ENCODE measurements at places on chromosomes 7 and 10.

GRCh38 chr10:114071178-114071577, 27.5 kb downstream of the ADRB1 start:
- no peak for DNase-seq

DNA sequence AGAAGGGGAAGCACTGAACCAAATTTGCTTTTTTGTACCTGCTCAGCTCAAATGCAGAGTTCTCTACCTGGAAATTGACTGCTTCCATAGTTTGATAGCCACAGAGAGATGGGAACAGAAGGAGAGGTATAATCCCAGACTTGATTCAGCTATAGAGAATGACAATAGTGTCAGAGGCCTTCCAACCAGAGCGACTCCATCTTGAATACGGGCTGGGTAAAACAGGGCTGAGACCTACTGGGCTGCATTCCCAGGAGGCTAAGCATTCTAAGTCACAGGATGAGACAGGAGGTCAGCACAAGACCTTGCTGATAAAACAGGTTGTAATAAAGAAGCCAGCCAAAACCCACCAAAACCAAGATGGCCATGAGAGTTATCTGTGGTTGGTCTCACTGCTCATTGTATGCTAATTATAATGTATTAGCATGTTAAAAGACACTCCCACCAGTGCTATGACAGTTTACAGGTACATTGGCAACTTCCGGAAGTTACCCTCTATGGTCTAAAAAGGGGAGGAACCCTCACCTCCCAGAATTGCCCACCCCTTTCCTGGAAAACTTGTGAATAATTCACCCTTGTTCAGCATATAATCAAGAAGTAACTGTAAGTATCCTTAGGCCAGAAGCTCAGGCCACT, 42.7 kb upstream of the ATRNL1 start:
- no peak for DNase-seq

- no peak for DNase-seq
Observed at GRCh38 chr7:76343294-76343930, 15.4 kb downstream of the YWHAG start.

GRCh38 chr10:11760861-11761260, 18.7 kb downstream of the ECHDC3 start:
- no peak for DNase-seq

GRCh38 chr10:9229702-9230244, 1175.3 kb downstream of the GATA3 start:
- DNase-seq = no peak

DNA sequence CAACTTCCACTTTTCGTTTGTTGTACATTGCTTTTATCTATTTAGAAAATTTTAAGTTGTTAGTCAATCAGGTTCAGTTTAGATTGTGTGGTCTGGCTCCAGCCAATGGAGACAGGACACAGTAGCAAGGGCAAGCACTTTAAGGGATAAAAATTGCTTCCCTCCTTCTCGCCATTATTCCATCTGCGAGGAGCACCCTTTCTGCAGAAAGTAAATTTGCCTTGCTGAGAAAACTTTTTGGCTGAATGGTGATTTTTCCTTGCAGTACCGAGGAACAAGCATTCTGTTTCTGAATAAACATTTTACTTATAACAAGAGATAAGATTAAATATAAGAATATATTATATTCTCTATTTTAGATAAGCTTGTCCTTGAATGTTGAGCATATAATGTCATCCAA, 34.5 kb downstream of the VIM start:
- no peak for DNase-seq

DNA sequence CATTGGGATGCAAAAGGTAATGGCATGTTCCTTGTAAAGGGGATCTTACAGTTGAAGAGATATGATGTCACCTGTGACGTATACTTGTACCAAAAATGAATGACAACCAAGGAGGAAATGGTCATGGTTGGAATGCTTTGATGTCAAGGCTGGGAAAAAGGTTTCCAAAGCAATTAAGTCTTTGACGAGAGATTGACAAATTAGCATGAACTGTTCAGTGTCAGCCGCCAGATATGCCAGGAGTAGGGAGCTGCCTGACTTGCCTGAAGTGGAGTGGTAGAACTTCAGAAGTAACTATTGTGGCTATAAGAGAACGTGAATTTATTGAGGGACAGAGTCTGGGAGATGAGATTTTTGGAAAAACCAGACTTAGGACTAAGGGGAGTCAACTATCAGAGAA, 88.1 kb downstream of the SEPTIN7 start:
- DNase-seq = no peak

DNA sequence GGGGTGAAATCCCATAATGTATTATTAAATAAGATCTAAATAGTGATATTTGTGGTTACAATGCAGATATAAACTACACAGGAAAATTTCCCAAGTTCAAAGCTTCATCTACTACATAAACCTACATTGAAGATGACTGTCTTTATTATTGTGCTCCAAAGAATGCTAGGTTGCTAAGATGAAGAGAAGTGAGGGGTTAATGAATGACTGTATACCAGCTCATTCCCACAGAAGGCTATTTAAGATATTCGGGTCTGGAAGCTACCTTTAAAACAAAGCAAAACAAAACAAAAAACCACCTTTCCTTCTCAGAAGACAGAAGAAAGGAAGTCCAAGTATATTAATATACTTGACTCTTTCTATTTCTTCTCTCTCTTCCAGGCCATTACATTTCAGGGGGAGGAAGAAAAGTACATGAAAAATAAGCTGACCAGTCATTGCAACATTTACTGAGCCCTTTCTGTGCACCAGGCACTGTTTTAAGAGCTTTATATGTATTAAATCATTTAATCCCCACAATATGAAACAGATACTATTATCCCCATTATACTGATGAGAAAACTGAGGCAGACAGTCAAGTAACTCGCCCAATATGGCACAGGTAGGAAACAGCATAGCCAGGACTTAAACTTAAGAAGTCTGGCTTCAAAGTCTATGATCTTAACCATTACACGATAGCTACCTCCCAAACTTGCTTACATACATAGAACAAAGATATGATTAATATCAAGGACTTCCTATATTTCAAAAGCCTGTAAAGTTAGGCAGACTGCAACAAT, 48.1 kb downstream of the TNPO3 start:
- no peak for DNase-seq

DNA sequence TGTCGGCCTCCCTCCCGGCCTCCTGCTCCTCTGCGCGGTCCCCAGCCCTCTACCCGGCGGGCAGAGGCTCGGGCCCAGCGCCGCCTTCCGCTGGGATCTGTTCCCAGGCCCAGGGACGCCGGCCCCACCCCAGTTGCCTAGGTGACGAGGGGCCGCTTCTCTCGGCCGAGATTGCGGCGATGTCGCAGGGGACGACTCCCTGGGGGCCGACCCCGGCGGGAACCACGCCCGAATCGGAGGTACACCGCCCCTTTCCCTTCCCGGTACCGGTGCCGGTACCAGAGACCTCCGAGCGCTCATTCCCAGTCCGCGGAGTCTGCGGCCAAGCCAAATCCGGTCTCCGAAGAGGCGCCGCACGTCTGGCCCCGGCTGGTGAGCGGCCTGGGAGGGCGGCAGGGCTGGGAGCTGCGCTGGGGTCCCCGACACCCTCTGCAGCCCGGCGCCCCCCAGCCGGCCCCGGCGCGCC, at the start of gene CABCOCO1:
Gene CABCOCO1, plus strand, starts transcription at position 136 of the 466 bp plus-strand sequence. Its CDS starts 44 bp downstream, at position 180.
- no peak for DNase-seq

- DNase-seq = no peak
Observed at GRCh38 chr7:93011351-93012294, 106.2 kb downstream of the SAMD9 start.

GRCh38 chr7:29142021-29142727, 4.2 kb downstream of the CPVL start:
- DNase-seq = no peak

DNA sequence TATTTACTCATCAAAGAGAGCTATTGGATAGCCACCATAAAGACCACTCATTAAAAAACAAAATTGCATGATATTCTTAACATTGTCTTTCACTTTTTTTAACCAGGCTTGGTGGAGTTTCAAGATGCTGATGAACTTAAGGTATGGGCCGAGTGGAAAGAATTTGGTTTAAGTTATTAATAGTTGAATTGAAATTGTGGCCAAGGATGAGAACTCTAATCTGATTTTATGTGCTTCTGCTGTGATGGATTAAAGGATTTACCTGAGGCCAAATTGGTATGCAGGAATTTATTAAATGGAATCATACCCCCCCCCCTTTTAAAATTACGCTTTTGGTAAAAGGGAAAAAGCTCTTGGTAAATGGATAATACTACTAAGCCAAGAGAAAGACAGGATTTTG, 33.8 kb upstream of the TOMM7 start:
- DNase-seq = no peak

DNA sequence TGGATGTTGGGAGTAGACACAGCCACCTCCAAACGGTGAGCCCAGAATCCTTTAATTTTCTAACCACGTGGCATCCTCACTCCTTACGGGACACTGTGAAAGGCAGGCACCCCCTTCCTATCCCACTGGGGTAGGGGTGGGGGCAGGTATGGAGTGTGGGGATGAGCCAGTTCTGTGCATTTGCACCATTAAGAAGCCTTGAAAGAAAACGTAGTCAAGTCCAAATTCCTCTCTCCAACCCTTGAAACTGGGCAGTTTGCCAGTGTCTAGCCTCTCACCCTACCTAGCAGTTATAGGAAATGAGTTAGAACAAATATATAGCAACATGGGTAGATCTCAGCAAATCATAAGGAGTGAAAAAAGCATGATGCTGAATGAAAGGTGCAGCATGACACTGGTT, 92.4 kb upstream of the LEP start:
- no peak for DNase-seq

GRCh38 chr10:122853665-122854313, 8.1 kb upstream of the CUZD1 start:
- no peak for DNase-seq

DNA sequence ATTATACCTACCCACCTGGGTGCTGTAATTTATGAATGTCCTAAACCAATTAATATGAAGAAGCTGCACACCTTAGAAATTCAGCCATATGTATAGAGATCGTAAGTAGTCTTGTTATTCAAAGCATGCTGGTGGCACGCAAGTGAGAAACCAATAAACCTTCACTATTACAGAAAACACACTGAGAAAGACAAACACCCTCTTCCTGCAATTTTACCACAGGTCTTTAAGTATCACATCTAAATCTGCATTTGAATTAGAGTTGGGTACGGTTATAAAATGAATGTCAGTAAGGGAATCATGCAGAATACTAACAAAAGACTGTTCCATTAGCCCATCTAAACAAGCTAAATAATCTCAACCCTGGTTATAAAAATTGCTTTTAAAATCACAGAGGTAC, 33.8 kb downstream of the CCNJ start:
- DNase-seq = no peak

GRCh38 chr7:122255454-122255853, 49.1 kb downstream of the FEZF1 start:
- DNase-seq = no peak

DNA sequence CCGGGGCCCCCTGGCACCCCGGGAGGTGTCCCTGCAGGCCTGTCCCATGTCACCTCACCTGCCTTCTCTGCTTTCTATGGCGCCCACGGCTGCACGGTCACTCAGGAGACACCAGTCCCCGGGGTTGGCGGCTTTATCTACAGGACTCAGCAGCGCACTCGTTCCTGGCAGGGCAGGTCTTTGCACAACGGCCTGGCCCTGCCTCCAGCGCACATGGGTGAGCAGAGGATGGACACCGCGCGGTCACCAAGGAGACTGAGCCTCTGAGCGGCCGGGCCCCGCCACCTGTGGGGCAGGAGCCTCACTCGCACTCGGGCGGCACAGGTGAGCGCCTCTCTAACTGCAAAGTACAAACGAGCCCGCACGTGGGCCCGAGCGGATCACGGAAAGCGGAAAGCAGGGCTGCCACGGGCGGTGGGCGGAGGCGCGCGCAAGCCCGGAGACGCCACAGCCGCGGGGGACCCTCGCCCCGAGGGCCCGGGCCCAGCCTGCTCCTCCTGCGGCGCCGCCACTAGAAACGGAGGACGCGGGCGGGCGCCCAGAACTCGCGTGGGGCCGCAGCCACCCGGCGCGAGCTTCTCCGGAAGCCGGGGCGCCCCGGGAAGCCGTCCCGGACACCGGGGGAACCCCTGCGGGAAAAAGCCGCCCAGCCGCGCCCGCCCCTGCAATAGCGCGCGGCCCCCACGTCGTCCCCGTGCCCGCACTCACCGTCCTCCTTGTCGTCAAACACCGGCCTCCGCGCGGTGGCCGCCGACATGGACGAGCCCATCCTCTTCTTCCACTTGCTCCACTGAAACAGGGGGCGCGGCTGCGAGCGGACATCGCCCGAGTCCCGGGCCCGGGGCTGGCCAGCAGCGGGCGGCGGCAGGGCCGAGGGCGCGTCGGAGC, 642 bp downstream of the STK32C start:
- DNase-seq = no peak

- no peak for DNase-seq
Observed at GRCh38 chr10:23914641-23915040, 294.3 kb upstream of the KIAA1217 start.

DNA sequence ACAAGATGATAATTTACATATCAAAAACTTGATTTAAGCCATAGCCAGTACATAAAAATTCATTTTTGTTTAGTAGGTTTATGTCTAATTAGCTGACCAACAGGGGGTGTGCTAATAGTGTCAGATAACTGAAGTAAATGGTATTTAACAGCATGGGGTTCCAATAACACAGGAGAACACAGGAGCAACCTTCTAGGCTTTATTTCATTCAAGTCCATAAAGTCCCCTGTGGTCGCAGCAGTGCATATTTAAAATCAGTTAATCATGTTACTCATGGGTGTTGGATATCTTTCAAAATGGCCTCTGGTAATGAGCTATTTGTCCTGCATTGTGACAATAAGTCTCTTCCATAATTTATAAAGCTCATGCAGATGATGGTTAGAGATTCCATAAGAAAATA, 238.6 kb downstream of the CNTNAP2 start:
- no peak for DNase-seq

All from stimulated activated CD8-positive, alpha-beta memory T cell treated with anti-CD3 and anti-CD28 coated beads, Interleukin-15, amount 100 ng/mL, for 24 hours (primary cell).